ENCODE measurements at places on chromosomes 16 and 17.

- no peak for DNase-seq
Observed at GRCh38 chr16:21646091-21646490, 6.3 kb downstream of the IGSF6 start.

DNA sequence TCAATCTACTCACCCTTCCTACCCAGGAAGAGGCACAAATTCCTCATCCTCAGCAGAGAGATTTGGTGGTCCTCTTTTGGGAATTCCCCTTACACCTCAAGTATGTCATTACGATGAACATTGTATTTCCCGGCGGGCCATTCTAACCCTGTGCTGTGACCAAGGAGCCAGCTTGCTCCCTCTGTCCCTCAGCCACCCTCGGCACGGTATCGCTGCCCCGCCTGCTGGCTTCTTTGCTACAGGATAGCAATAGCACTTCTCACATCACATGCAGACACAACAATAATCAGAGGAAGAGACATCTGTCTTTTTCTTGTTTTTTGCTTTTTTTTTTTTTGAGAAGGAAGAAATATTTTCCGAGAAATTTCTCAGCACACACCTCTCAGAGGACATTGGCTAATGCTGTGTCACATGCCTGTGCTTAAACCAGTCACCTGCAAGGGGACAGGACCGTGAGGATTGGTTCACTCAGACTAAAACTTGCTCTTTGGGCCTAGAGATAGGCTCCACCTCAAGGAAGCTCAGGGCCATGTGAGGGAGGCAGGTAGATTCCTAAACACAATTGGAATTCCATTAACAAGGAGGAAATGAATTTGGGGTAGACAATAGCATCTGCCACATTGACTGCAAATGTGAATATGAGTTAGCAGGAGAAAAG lies 41.2 kb downstream of the TMC5 start:
- DNase-seq, result no peak

GRCh38 chr17:36147601-36148000 lies 28.8 kb downstream of the TBC1D3B start:
- no peak for DNase-seq

DNA sequence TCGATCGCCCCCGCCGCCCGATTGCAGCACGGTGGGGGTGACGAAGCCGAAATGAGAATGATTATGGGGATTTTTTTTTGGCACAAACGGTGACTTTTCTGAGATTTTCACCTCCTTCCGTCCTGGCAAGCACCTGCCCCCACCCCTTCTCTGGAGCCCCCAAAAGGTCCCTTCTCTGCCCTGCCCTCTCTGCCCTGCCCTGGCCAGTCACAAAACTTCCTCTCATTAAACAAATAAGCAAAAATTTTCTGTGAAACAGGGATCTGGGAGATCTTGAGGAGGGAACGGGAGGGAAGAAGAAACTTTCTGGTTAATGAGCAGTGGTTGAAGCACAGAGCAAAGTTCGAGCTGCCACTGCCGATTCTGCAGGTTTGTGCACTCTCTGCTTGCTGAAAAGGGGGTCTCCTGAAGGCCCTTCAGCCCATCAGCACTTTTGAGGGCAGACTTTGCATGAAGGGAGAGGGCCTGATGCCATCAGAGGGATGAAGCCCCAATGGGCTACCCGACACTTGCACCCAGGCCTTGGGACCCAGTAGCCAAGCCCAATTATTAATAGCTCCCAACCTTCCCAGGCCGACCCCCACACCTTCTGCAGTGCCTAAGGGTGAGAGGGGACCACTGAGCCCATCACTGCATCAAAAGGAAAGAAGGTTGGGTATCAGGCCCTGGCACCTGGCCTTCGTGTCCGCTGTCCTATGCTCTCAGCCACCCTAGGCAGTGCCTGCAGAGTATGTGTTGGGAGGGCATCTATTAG lies 1.0 kb upstream of the HOXB8 start:
- DNase-seq, result no peak

GRCh38 chr17:79203016-79203415 lies 128.4 kb downstream of the ENGASE start:
- no peak for DNase-seq

- DNase-seq, result no peak
Observed at GRCh38 chr17:81324851-81325713, 30.0 kb upstream of the SLC38A10 start.

GRCh38 chr17:38727736-38728135 lies 2.4 kb upstream of the CISD3 start:
- DNase-seq, result peak; percentile 84

- DNase-seq, result no peak
Observed at GRCh38 chr16:8720080-8720966, 45.9 kb downstream of the ABAT start.

- DNase-seq, result no peak
Observed at GRCh38 chr16:24297375-24297774, 41.2 kb downstream of the CACNG3 start.

All from activated naive CD4-positive, alpha-beta T cell treated with Interleukin-2 at 50 U/mL for 16 hours (primary cell).